ENCODE measurements at places on chromosomes 3 and 15. TPM values are rescaled to one million over a fixed set of nuclear protein-coding genes. Genes with fewer than 3 reads are reported as not detected.

Gene PP2D1
- not detected for total RNA-seq

Gene RETNLB
- not detected for total RNA-seq

Gene PLSCR5
- not detected for total RNA-seq

Gene KLF13
- 29.7 TPM for total RNA-seq

Gene GPR156
- total RNA-seq = 0.18 TPM

Gene AEN
- total RNA-seq = 17.2 TPM

DNA sequence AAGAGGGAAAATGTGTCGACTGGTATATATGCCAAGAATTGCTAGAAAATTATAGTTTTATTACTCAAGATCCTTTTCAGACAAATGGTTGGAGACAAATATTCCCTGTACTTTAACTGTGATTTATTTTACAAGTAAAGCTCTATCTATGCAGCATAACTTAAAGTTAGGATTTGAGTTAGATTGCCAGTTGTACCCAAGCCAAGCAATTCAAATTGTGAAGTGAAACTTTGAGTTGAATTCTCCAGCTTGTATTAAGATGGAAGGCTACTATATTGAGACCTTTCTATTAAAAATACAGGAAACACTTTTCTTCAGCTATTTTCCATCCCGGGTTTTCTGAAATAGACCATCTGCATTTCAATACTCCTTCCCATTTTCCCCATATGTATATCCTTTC, 333.1 kb upstream of the RBMS3 start:
- H3K27ac ChIP-seq = no peak overlapping the region
- DNase-seq = no peak
- no peaks in the 10 kb centered on the region for H3K27me3 ChIP-seq

GRCh38 chr3:111156517-111156916, 84.9 kb downstream of the NECTIN3 start:
- no peaks in the 10 kb centered on the region for H3K4me1 ChIP-seq
- no peak overlapping the region for H3K4me3 ChIP-seq
- no peak for DNase-seq

GRCh38 chr3:183537295-183537730, 18.2 kb downstream of the KLHL6 start:
- H3K27ac ChIP-seq = peak overlapping the region; percentile 82
- peak; percentile 73 for DNase-seq
- no peaks in the 10 kb centered on the region for H3K36me3 ChIP-seq
- no peak overlapping the region for H3K4me3 ChIP-seq
- H3K4me1 ChIP-seq = peaks cover 13% of the 10 kb centered on the region

DNA sequence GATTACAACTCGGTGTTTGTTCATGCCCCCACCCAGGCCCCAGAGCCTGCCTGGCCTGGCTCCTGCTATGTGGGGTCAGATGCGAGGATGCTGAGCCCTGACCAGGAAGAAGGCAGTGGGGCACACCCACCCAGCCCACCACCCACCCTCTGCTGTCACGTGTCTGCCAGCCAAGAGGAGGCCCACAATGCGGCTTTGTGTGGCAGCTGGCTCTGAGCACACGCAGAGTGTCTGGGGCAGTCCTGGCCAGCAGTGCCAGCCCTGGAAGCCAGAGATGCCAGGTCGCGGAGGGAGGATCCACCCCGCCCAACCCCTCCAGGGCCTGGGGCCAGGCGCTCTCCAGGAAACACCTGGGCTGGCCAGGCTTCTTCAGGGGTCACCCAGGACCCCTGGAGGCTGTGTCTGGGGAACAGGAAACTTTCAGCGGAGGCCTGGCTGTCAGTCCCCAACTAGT, 26.4 kb upstream of the KLF13 start:
- no peak overlapping the region for H3K4me3 ChIP-seq
- H3K4me1 ChIP-seq = peaks cover 10% of the 10 kb centered on the region
- peak; percentile 8 for DNase-seq

DNA sequence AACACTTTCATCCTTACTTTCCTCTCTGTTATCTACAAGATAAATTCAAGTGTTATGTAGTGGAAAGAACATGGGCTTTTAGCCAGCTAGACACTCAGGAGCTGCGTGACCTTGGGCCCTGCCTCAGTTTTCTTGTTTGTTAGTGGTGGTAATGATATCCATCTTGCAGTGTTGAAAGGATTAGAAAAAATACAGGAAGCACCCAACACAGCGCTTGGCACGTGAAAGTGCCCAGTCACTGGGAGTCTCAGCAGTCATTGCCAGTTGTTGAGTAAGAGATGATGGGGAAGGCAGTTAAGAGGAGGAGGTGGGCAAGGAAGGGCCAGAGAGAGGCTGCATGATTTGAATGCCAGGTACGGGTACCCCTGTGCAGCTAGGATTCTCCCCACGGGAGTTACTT, 5.3 kb downstream of the PDIA5 start:
- H3K36me3 ChIP-seq = no peaks in the 10 kb centered on the region
- no peak for DNase-seq
- peaks cover 11% of the 10 kb centered on the region for H3K4me1 ChIP-seq
- H3K27ac ChIP-seq = no peak overlapping the region
- H3K4me3 ChIP-seq = no peak overlapping the region

DNA sequence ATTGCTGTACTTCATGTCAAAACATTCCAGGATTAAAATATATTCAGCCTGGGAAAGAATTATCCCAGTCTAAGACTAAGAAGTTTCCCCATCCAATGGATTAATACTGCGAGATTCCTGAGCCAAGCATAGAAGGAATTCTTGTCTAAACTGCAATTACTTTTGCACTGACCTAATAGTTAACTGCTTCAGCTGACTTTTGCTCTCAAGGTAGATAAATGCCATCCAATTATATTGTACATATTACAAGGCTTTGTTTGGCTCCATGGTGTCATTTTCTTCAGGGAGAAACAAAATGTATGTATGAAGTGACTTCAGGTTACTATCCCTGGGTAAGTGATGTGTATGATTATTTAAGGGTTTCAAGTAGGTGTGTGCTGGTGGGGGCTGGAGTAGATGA, 6.1 kb upstream of the IFT57 start:
- H3K36me3 ChIP-seq = no peaks in the 10 kb centered on the region
- DNase-seq = no peak
- H3K27me3 ChIP-seq = no peaks in the 10 kb centered on the region
- peaks cover under 1% of the 10 kb centered on the region for H3K4me1 ChIP-seq
- H3K27ac ChIP-seq = no peak overlapping the region

DNA sequence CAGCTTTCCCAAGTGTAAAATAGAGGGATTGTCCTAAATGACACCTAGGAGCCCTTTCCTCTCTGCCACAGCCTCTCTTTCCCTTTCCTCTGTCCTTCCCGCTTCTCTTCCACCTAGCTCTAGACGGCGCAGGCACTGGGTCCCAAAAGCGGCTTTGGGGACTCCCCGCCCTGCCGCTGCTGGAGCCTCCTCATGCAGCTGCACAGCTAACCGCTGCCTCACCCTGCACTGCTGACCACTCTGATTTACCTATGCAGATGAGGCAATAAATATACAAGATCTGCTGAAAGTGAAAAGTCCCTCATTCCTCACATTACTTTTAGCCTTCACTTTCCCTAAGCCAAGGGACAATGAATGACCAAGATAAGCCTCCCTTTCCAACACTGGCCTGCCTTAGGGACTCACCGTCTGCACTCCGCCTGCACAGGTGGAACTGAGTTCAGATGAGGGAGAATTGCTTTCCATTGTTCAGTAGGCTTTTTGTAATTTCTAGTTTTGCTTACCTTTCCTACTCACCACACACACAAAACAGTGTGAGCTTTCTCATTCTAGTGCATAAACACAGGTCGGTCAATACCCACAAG, 197.5 kb upstream of the BCL6 start:
- peaks cover 33% of the 10 kb centered on the region for H3K4me1 ChIP-seq
- H3K27me3 ChIP-seq = no peaks in the 10 kb centered on the region
- H3K4me3 ChIP-seq = no peak overlapping the region
- no peaks in the 10 kb centered on the region for H3K36me3 ChIP-seq
- DNase-seq = no peak

- H3K27me3 ChIP-seq = no peaks in the 10 kb centered on the region
- H3K36me3 ChIP-seq = no peaks in the 10 kb centered on the region
- peaks cover 5% of the 10 kb centered on the region for H3K4me1 ChIP-seq
- no peak for DNase-seq
- no peak overlapping the region for H3K4me3 ChIP-seq
These were observed 23.0 kb upstream of the EPHB1 start for GRCh38 chr3:134772011-134772410.

- H3K27ac ChIP-seq = no peak overlapping the region
- no peaks in the 10 kb centered on the region for H3K36me3 ChIP-seq
- no peaks in the 10 kb centered on the region for H3K27me3 ChIP-seq
- no peak overlapping the region for H3K4me3 ChIP-seq
- peaks cover 15% of the 10 kb centered on the region for H3K4me1 ChIP-seq
These were observed 93.2 kb downstream of the IQSEC1 start for GRCh38 chr3:12979947-12980487.

DNA sequence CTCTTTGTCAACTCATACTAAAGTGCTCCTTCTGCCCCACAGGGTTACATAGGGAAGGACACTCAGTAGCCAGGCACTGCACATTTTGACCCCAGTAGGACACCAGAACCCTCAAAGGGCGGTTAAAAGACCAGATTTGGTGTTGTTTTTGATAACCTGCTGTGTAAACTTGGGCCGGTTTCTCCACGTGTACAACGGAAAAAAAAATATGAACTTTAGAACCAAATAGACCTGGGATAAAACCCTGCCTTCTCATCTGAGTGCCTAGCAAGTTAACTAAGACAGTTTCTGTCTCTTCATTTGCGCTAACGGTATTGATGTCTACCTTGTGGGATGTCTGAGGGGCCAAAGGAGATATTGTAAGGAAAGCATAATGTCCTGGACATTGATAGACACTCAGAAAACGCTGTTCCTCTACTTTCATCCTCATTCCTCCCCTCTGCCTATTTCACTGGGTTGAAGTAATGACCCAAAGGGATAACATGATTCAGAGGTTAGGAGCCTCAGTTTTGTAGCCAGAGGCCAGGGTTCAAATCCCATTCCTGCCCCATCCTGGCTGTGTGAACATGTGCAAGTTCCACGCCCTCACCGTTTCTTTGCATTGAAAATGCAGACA, 155.9 kb upstream of the LPP start:
- no peaks in the 10 kb centered on the region for H3K36me3 ChIP-seq
- no peak for DNase-seq
- no peak overlapping the region for H3K27ac ChIP-seq
- H3K27me3 ChIP-seq = no peaks in the 10 kb centered on the region
- peaks cover 4% of the 10 kb centered on the region for H3K4me1 ChIP-seq

GRCh38 chr15:38560456-38560926, 4.1 kb downstream of the RASGRP1 start:
- H3K4me1 ChIP-seq = peaks cover 2% of the 10 kb centered on the region
- H3K27ac ChIP-seq = no peak overlapping the region
- H3K36me3 ChIP-seq = no peaks in the 10 kb centered on the region
- DNase-seq = no peak
- no peak overlapping the region for H3K4me3 ChIP-seq

GRCh38 chr3:167626490-167626889, 27.3 kb downstream of the WDR49 start:
- no peaks in the 10 kb centered on the region for H3K27me3 ChIP-seq
- no peak overlapping the region for H3K4me3 ChIP-seq
- H3K4me1 ChIP-seq = no peaks in the 10 kb centered on the region
- DNase-seq = no peak
- no peak overlapping the region for H3K27ac ChIP-seq

- no peak overlapping the region for H3K27ac ChIP-seq
- DNase-seq = no peak
- H3K4me1 ChIP-seq = peaks cover 6% of the 10 kb centered on the region
- peak overlapping the region; percentile 48 for H3K4me3 ChIP-seq
- no peaks in the 10 kb centered on the region for H3K27me3 ChIP-seq
- no peaks in the 10 kb centered on the region for H3K36me3 ChIP-seq
These were observed 59.1 kb upstream of the FRMD4B start for GRCh38 chr3:69445024-69445423.

DNA sequence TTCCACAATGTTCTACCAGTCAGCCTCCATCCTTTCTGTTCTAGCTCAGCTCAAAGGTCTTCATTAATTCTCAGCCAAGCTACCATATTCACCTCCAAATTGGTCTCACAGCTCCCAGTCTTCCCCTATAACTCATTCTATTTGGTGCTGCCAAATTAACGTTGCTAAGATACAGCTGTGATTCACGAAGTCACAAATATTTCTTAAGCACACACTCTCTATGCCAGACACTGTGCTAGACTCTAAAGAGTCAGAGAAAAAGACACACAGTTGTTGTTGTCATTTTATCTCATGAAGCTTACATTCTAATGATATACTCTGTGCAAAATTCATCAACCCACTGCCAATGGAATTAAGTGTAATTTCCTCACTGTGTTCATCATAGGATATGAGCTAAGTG, 102.8 kb downstream of the FRMD5 start:
- H3K27ac ChIP-seq = no peak overlapping the region
- H3K4me3 ChIP-seq = no peak overlapping the region
- no peaks in the 10 kb centered on the region for H3K4me1 ChIP-seq
- DNase-seq = no peak

GRCh38 chr3:112822064-112823055, 24.3 kb downstream of the CD200R1L start:
- H3K4me3 ChIP-seq = no peak overlapping the region
- no peak for DNase-seq
- no peaks in the 10 kb centered on the region for H3K36me3 ChIP-seq
- no peaks in the 10 kb centered on the region for H3K4me1 ChIP-seq
- H3K27ac ChIP-seq = no peak overlapping the region

DNA sequence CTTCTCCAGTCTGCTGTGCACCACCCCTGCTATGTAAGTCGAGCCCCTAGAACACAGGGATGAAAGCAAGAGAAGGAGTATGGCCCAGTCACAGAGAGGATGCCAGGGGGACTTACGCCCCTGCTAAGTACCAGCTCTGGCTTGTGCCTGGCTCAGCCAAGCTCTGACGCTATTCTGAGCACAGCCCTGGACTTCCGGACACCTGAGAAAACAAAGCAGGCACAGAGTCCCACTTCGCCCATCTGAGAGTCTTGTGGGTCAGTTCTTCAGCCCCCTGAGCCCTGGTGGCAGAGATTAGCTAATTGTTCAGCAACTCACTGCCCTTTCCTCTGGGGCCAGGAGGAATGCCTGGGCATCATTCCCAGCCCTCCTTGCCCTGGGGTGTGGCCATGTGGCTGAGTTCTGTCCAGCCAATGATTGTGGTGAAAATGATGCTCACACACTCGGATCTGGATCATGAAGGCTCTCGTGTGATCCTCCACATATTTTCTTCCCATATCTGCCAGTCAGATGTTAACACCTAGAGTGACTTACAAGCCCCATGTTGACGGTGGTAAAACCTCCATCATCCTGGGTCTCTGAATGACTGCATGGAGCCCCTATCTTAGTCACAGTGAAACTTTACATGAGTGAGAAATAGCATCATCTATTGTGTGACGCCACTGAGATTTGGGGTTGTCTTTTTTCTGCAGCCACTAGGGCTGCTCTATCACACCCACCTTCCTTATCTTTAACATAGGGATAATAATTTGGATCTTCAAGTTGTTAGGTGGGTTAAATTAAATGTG, 105.7 kb downstream of the TPRA1 start:
- DNase-seq = no peak
- no peaks in the 10 kb centered on the region for H3K4me1 ChIP-seq
- no peaks in the 10 kb centered on the region for H3K36me3 ChIP-seq

DNA sequence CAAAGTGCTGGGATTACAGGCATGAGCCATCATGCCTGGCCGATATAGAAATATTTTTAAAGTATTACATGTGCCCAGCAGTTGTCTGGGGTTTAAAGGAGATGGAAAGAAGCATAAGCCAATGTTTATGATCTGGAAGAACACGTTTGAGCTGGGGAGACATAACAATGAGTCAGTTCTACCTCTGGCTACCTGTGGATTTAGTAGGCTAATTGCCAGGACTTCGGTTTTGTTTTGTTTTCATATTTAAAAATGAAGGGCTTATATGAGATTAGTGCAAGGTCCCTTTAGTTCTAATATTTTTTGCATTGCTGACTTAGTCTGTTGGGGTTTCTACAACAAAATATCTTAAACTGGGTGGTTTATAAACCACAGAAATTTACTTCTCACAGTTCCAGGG, 22.9 kb upstream of the TNFSF10 start:
- H3K27me3 ChIP-seq = no peaks in the 10 kb centered on the region
- DNase-seq = no peak
- no peaks in the 10 kb centered on the region for H3K4me1 ChIP-seq
- H3K4me3 ChIP-seq = no peak overlapping the region
- peak overlapping the region; percentile 32 for H3K27ac ChIP-seq
